Renal cortex interstitium (tissue), 15 donors: ENCODE measurements at places on chromosomes 16 and 17. TPM values are rescaled to one million over a fixed set of nuclear protein-coding genes. Genes with fewer than 3 reads are reported as not detected.
A peak's percentile ranks its signal among the peaks of the same experiment; 100 is the strongest.

GRCh38 chr17:72432143-72432621 lies 311.4 kb downstream of the SOX9 start:
- no peak for DNase-seq

GRCh38 chr17:40960144-40960543 lies 6.6 kb downstream of the KRT39 start:
- no peak for DNase-seq

DNA sequence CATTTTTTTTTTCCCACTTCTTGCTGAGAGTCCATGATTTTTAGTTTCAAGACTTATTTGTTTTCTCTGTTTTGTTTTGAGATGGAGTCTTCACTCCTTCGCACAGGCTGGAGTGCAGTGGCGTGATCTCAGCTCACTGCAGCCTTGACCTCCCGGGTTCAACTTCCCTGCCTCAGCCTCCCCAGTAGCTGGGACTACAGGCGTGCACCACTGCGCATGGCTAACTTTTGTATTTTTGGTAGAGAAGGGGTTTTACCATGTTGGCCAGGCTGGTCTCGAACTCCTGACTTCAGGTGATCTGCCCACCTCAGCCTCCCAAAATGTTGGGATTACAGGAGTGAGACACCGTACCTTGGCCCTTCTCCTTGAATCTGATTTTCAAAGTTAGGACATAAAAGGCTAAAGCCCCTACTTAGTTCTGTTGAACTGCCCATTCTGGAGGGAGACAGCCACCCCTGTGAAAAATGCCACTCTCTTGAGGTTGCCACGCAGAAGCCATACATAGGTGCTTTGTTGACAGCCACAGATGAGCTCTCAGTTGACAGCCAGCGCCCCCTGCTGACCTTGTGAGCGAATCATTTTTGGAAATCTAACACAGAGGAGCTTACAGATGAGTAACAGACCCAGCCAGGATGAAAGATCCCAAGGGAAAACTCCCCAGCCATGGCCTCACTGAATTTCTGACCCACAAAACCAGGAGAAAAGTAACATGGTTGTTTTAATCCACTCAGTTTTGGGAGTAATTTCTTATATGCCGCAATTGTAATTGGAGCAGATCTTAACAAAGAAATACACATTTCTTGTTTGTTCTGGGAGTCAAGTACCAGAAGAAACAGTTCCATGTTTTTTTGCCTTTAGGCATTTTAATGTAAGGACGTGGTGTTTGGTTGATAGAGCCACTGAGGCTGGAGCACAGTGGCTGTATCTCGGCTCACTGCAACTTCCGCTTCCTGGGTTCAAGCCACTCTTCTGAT lies 38.8 kb downstream of the PKD1L3 start:
- DNase-seq, result peak; percentile 70

DNA sequence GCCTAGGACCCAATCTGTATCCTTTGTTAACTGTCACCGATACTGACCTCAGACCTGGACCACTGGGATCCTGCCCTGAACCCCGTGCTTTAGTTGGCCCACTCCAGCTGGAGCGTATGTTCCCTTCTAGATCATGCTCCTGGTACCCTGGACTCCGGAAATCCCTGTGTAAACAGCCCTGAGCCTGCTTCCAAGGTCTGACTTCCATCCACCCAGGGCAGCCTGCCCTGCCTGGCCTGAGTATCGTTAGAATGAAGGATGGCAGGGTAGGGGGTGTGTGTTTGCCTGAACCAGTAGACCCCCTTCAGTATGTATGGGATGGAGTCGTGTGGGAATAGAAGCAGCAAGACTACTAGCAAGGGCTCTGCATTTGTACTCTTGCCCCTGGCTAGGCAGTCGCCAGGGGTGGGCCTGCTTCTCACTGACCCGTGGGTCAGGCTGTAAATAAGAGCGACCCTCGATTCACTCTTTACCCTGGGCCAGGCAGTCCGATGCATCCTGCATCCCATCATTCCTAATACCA lies 691 bp upstream of the TMEM98 start:
- DNase-seq, result no peak

Gene WRAP53
- polyA plus RNA-seq, result 12.4 TPM

DNA sequence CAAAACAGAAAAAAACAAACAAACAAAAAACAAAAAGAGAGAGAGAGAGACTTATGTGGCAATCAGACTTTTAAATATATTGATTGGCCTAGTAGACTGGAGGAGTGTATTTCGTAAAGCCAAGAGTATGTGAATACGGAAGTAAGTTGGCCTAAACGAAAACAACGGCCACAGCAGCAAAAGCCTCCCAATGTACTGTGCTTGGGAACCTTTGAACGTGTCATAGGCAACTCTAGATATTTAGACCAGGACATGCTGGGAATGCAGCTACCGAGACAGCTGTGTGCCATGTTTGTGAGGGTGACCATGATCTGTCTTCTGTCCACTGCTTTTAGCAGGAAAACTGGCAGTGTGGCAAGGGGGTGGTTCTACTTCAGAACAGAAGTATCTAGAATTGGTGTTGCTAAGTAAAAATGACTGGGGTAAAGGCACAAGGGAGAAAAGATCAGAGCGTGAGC lies 7.4 kb downstream of the MAF start:
- DNase-seq, result no peak

DNA sequence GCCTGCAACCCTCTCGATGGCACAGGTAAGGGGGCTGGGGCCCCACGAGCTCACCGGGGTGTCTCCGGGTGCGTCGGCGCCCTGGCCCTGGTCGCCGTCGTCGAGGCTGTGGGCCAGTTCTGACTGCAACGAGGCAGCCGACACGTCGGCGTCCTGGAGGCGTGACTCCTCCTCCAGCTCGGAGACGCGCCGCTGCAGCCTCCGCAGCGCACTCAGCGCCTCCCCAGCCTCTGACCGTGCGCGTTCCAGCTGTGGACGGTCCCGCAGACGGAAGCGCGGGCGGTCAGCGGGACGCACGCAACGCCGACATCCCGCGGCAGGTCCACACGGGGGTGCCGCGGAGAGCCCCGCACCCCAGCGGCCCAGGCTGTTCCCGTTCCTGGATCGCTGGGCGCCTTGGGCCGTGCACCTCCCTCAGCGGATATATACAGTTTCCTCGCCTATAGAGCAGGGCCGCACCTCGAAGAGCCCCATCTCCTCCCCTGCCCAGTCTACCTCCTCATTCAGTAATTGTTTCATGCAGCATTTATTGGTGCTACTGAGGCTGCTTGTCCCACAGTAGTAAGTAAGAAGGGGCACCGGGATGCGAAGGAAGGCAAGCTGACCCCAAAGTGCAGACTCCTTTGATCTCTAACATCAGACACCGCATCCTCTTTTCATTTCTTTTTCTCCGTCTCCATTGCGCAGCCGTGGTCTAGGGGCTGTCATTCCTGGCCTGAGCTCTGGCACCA lies 5.8 kb downstream of the THOC6 start:
- no peak for DNase-seq

- no peak for DNase-seq
These were observed 5.8 kb upstream of the OGFOD3 start for GRCh38 chr17:82424001-82424862.

DNA sequence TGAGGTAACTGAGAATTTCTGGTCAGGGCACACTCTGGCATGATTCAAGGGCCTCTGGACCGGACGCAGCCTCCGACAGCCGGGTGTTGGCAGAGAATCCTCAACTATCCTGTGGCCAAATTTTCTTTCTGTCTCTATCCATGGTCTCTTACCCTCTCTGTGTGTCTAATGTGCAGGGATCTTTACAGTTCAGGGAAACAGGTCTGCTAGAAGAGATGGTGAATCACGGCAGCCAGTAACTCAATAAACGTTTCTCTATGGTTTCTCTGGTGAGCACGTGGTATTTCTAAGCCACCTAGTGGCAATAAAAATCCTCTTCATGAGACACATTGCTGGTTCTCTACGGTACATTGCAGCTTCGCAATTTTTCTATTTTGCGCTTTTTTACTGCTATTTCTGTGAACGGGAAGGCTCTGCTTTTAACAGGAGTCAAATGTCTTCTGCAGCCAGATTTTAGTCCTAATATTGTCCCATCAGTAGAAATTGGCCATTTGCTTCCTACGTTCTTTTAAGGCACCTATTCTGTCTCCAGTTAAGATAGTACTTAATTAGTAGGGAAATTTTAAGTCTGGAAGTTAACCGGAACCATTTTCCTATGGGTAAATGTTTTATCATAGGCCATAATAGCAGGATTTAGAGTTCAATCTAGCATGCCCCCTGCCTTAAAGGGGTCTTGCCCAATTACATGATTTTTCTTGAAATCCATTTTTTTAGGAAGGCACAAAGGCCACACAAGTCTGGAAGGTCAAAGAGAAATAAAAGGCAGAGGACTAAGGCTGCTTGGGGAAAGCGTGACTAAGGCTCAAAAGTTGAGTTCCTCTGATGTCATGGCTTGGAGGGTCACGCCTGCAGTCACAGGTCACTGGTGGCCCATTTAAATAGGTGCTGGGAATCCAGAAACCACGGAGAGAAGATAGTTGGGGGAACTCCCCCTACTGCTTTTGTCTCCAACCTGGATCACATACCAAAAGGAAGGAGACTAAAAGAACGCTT lies 31.5 kb downstream of the QPRT start:
- DNase-seq, result no peak

DNA sequence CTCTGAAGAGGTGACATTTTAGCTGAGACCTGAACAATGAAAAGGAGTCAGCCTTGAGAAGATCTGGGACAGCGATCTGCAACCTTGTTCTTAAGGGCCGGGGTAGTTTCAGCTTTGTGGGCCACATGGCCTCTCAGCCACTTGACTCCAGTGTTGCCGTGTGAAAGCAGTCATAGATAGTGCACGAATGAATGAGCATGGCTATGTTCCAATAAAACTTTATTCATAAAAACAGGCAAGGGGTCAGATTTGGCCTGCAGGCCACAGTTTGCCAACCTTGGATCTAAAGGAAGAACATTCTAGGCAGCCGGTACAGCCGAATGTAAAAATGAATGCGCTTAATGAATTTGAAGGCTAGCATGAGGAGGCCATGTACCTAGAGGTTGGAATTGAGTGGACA lies 83.5 kb downstream of the ABCC6 start:
- DNase-seq, result no peak

DNA sequence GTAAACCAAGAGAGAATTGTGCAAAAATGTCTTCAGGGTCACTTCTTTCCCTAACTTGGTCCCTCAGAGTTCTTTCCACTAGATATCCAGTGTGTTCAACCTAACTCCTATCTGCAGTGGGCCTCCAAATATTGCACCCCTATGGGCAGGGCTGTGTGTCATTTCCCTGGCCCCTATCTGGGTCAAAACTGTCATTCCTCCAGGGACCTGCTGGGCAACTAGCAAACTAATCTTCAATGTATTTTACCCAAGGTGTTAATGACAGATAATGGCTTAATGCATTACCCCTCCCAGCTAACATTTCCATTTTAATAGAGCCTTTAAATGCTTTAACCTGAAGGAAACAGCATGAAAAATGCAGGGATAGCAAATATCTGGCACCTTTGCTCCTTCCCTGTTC lies 25.8 kb upstream of the SKAP1 start:
- no peak for DNase-seq

GRCh38 chr16:14007450-14007849 lies 63.7 kb upstream of the MRTFB start:
- no peak for DNase-seq

DNA sequence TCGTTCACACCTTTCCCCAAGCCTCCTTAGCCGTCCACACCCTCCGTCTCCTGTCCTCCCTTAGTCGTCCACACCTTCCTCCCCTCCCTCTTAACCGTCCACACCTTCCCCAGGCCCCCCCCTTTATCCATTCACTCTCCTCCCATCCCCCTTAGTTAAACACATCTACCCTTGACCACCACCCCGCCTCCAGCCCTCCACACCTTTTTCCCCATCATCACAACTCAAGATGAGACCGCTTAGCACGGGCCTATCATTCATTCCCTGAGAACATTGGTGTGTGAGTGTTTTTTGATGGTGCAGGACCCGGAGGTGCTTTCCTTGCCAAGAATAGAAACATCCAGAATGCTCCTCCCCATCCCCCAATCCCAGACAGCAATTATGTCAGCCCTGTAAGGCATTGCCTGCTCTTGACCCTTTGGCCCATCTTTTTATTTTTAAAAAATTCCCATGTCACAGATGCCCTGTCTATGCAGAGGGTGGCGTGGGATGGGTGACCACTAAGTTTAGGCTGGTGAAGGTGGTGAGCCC lies 1.4 kb downstream of the TENT4B start:
- DNase-seq, result no peak

Gene KRTAP4-3
- not detected for polyA plus RNA-seq

Gene TPPP3
- polyA plus RNA-seq, result 52.5 TPM

- no peak for DNase-seq
These were observed 82.5 kb downstream of the NLK start for GRCh38 chr17:28124962-28125361.

DNA sequence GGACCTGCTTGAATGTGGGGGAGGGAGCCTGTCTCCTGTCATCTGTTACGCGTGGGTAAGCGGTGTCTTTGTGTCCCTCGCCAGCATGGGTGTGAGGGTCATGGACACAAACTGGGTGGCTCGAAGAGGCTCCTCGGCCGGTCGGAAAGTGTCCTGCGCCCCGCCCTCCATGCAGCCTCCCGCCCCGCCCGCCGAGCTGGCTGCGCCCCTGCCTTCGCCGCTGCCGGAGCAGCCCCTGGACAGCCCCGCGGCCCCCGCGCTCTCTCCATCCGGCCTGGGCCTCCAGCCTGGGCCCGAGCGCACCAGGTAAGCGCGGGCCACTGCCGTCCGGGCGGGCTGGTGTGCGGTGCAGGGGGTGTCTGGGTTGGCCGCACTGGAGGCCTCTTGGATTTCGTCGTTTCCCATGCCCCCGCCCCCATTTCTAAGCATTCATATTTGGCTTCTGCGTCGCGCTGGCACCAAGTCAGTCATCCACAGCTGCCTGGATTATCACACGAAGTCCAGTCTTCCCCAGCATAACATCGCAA lies 43.8 kb downstream of the ELAC2 start:
- DNase-seq, result no peak

GRCh38 chr16:48330189-48330840 lies 54.9 kb downstream of the SIAH1 start:
- no peak for DNase-seq

GRCh38 chr16:64478252-64478906 lies 643.5 kb downstream of the CDH11 start:
- DNase-seq, result no peak

Gene SYT17
- polyA plus RNA-seq, result 9.3 TPM

GRCh38 chr16:30084816-30085159 lies 6.9 kb downstream of the TBX6 start:
- no peak for DNase-seq

Gene CACNG1
- not detected for polyA plus RNA-seq

Gene IRF8
- polyA plus RNA-seq, result 5.8 TPM

DNA sequence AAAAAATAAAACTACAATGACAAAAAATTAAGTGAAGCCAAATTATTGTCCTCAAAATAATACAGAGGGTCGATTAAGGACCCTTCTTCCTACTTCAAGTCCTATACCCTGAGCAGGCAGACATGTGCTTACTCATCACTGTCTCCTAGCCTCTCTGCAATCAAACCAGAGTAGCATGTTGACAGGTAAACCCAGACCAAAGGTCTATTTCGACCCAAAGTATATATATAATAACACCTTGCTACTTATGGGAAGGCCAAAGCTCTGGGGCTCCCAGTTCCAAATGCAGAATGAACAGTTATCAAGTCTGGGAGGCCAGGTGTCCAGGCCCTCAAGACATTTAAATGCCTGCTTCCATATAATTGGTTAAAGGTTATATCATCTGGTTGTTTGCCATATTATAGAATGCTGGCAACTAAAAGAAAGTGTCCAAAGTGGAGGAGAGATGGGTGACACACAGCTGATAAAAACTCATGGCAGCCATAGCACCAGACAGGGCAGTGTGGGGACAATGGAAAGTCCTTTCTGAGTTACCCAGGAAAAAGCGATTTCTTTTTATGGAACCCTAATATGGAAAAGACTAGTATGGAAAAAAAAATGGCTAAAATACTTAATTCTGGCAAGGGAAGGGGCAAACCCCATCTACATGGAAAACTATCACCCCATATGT lies 53.6 kb downstream of the N4BP1 start:
- no peak for DNase-seq

GRCh38 chr17:73317513-73318426 lies 6.0 kb upstream of the CDC42EP4 start:
- DNase-seq, result no peak
